Hematopoietic multipotent progenitor cell treated with erythropoietin and hydrocortisone succinate and interleukin-3 and kit ligand, for 8 days (in vitro differentiated cells): ENCODE measurements at places on chromosomes 13 and 19.

GRCh38 chr19:16297575-16298178 lies 26.9 kb upstream of the KLF2 start:
- no peak for DNase-seq

DNA sequence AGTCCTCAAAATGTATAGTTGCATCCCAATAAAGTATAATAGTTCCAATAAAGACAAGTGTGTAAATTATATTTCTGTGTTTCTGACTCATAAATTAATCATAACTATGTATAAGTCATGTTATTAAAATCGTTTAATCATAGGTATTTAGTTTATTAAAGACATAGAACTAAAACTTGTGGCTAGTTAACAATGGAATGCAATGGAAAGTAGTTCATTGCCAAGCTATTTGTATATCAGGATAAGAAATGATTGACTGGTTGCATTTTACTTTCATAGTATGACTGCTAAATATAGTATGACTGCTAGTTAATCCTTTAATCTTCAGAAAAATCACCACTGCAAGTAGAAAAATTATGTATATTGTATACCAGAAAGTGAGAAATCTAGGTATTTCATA lies 16.9 kb downstream of the COG3 start:
- no peak for DNase-seq

DNA sequence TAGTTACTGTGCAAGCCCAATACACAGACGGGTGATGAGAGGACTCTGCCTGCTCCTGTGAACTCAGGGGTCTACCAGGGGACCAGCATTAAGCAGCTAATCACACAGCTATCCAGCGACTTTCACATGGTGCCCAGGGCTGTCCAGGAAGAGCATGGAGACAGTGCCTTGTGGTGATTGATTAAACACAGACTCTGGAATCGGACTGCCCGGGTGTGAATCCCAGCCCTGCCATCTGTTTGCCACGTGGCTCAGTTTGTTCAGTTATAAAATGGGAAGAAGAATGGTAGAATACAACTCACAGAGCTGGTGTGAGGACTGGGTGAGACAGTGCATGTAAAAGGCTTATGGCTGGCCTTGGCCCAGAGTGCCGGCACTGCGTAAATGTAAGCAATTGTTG lies 42.1 kb upstream of the NPAS1 start:
- DNase-seq = no peak

DNA sequence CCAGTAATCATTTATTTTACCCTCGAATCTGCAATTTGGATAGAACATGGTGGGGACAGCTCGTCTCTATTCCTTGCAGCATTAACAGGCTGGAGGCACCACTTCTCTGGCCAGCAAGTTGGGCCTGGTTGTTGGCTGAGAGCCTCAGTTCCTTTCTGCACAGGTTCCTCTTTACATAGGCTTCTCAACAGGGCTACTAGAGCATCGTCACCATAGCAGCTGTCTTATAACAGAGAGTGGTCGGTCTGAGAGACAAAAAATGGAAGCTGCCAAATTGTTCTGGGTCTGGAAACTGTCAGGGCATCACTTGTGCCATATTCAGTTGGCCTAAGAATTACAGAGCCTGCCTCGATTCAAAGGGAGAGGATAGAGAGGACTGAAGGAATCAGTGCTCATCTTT lies 86.7 kb downstream of the DNAJC15 start:
- DNase-seq = no peak

DNA sequence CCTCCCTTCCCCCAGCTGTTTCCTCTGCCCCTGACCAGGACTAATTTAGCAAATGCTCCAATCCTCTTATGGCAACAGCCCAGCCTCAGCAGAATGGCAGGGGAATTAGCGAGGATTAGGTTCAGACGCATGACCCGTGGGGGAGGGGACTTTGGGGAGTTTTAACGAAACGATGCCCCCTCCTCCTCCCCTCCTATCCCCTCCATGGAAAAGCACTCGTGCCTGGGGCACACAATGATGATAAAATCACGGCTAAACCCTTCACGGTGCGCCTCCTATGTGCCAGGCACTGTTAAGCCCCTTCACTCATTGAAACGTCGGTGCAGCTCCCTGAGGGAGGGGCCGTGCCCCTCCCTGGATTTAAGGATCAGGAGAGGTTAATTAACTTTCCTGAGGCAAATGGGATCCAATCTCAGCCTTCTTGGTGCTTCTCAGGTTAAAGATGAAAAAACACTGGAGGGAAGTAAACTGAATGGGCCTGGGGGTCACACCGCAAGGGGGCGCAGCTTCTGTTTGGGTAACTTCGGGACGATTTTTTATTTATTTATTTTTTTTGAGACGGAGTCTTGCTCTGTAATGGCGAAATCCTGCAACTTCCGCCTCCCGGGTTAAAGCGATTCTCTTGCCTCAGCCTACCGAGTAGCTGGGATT lies 10.1 kb upstream of the TPRX2 start:
- peak; percentile 13 for DNase-seq

- DNase-seq = no peak
Measured at GRCh38 chr19:49883094-49883493, 5.6 kb downstream of the TBC1D17 start.

- DNase-seq = no peak
Measured at GRCh38 chr13:99385161-99385560, 78.0 kb upstream of the GPR183 start.

DNA sequence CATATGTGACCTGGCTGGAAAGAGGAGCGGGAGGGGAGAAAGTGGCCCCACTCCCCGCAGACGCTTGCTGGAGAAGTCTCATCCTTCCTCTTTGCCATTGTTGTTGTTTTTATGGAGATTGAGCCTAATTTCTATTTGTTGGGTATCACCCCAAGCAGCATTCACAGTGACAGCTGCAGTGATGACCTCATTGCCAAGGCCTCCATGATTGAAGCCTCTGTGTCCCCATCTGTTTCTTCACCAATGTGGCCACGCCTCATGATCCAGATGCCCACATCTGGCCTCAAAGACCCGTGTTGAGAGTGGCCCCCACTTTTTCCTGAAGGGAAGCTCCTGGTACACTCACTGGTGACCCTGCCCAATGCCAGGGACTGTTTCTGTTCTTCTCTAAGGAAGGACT lies 154.2 kb downstream of the SLC7A1 start:
- DNase-seq = no peak

- DNase-seq = peak; percentile 81
Measured at GRCh38 chr13:39616087-39616694, 13.2 kb upstream of the LHFPL6 start.

DNA sequence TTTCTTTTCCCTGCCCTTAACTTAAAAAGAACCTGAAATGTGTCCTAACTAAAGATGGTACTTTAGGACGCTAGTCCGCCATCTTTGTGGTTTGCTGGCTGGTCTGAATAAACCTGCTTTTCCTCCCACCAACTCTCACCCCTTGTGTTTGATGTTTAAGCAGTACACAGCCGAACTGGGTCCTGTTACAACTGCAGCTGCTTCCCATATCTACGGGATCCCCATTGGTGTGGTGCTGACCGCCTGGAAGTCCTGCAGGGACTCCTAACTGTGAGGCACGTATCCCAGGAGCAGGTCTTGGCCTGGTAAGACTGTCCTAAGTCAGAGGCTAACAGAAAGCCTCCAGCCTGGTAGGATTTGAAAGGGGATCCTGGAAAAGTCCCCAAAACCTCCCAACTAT lies 40.9 kb upstream of the VSTM2B start:
- DNase-seq = no peak

- DNase-seq = no peak
Measured at GRCh38 chr13:77422724-77423123, 95.8 kb upstream of the MYCBP2 start.

- no peak for DNase-seq
Measured at GRCh38 chr13:66640231-66640630, 589.9 kb downstream of the PCDH9 start.

DNA sequence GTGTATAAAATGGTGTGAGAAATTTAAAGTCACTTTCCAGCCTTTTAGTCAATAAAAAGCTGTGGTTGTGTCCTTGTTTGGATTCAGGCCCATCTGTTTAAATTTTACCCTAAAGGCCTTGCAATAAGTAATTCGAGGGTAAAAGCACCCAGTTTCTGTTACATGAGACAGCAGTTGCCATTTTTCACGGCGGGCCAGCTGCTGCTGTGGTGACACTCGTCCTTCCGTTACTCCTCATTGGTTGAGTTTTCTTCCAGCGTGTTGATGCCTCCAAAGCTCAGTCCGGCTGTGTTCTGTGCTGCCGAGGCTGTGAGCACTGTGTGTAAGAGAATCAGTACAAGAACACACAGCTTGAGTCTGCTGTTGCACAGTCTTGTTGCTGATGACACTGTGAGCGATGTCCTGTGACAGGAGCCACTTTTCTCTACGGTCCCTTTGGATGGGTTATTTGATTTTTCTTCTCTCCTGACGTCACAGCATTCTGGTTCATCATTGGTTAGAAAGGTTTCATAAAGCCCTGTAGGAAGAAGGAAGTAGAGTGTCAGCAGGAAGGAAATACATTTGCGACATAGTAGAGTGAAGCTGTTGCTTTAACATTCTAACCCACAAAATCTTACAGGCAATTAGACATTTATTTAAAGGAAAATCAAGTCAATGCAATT lies 602.5 kb upstream of the ARGLU1 start:
- DNase-seq = no peak

- DNase-seq = no peak
Measured at GRCh38 chr13:75458696-75459422, 23.1 kb downstream of the TBC1D4 start.

DNA sequence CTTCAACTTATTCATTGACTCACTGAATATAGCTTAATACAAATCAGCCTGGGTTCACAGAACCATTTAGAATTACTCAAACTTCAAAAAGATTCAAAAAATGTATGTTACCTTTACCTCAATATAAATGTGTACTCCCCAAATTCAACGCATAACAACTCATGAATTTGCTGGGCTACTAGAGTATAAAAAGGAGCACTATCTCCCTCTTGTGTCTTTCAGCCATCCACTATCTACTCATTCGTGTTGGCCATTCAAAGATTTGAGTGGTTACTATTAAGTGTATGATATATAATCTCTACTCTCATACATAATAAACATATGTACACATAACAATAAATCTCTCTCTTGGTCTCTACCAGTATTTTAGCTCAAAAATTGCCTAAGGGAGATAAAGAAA lies 20.3 kb downstream of the INTS6 start:
- DNase-seq = no peak

DNA sequence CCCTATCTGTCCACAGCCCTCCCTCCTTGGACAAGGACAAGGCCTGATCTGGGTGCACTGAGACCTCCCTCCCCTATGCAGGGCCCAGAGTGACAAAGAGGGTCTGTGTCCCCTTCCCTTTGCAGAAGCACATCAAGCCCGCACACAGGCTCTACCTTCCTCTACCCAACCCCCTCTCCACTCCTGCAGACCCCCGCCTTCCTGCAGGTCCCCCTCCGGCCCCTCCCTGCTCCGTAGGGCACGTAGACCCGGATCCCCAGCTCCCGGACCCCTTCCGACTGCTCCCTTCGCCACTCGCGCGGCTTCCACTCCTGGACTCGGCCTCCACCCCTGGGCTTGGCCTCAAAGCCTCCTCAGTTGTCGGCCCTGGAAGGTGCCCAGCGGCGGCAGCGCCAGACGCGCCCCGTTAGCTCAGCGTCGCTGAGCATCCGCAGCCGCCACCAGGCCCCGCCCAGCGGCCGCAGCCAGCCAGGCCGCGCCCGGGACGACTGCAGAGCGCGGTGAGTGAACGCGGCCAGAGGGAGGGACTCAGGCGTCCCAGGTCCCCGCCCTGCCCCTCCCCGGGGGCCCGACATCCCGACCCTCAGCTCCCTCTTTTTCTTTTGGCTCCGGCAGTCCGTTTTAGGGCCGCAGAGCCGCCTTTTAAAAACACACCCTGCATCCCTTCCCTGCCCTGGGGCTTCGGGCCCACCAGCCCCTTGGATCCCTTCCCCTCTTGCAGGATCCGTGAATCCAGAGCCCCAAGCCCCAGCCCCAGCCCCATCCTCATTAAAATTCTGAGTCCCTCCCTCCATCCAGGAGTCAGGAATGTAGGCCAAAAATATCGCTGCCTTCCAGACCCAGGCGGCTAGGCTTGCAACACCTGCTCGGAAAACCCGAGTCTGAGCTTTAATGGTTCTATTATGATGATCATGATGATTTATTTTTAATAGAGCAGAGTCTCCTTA lies 1.5 kb upstream of the MYADM start:
- peak; percentile 50 for DNase-seq

- DNase-seq = no peak
Measured at GRCh38 chr13:102267191-102267590, 134.7 kb downstream of the FGF14 start.

DNA sequence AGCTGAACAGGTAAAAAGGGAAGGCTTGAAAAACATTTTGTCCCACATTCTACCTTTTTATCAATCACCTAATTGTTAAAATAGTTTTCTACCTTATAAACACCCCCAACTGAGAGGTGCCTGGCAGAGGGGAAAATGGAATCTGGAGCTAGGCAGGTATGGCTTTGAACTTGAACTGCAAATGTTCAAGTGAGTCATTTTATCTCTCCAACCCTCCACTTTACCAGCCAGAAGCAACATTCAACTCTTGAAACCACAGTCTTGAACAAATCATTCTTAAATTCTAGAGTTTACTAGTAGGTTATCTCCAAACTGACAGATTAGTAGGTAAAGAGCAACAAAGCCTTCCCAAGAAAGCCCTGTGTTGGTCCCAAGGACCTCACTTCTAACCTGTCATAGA lies 116.9 kb downstream of the ABCC4 start:
- no peak for DNase-seq

DNA sequence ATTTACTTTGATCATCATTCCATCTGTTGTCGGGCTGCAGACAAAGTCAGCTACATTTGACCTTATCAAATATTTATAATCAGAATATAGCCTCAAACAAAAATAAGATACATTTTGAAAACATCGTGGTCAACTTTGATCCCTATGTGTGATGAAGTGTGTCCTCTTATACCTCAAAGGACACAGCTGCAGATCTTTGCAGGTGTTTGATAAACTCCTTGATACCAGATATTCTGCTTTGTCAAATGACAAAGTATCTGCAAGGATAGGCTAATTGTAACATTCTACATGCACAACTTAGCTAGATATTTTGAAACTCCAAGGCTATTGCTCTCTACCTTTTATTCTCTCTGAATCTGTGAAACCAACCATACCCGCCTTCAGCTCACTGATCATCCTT lies 44.0 kb downstream of the PHF11 start:
- no peak for DNase-seq

- DNase-seq = no peak
Measured at GRCh38 chr19:38853214-38853613, 3.4 kb upstream of the HNRNPL start.

GRCh38 chr13:95530178-95530577 lies 22.3 kb upstream of the CLDN10 start:
- DNase-seq = no peak

GRCh38 chr13:33125821-33126570 lies 109.8 kb downstream of the KL start:
- DNase-seq = no peak

DNA sequence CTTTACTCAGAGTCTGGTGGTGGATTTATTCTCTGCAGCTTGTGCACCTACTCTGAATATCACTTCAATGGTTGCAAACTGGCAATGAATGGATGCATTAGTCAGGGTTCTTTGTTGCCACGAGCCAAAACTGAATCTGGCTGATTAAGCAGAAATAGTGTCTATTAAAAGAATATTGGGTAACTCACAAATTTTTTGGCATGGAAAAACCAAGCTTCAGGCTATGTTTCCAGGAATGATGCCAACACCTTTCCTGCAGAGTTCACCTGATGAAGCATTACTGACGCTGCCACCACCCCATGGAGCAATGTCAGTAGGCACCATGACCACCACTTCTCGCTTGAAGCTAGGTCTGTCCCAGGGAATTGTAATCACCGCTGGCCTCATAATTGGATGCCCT lies 597.8 kb upstream of the SLC10A2 start:
- DNase-seq = no peak
